ENCODE measurements at places on chromosomes 7 and 10. TPM values are rescaled to one million over a fixed set of nuclear protein-coding genes. Genes with fewer than 3 reads are reported as not detected.

The LRRD1 gene
- polyA plus RNA-seq, result not detected

- H3K4me1 ChIP-seq, result peaks cover 65% of the 10 kb centered on the region
- H3K27me3 ChIP-seq, result no peaks in the 10 kb centered on the region
- no peaks in the 10 kb centered on the region for H3K36me3 ChIP-seq
- peak overlapping the region; percentile 8 for H3K27ac ChIP-seq
- DNase-seq, result no peak
These were observed 194.8 kb downstream of the CELF2 start for GRCh38 chr10:11212288-11213085.

DNA sequence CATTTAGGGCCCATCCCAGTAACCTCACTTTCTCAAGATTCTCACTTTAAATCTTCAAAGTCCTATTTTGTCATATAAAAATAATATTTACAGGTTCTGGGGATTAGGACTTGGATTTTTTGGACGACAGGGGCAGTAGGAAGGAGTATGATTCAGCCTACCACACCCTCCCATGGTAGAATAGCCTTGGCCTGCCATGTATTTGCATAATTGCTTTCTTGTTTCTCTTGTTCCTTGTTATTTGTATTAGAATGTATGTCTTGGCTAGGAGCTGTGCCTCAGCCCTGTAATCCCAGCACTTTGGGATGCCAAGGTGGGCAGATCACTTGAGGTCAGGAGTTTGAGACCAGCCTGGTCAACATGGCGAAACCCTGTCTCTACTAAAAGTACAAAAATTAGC lies 92.5 kb downstream of the ELAPOR2 start:
- no peak overlapping the region for H3K27ac ChIP-seq
- no peak overlapping the region for H3K4me3 ChIP-seq
- no peaks in the 10 kb centered on the region for H3K4me1 ChIP-seq
- H3K36me3 ChIP-seq, result no peaks in the 10 kb centered on the region
- no peaks in the 10 kb centered on the region for H3K27me3 ChIP-seq

- no peaks in the 10 kb centered on the region for H3K36me3 ChIP-seq
- H3K4me1 ChIP-seq, result no peaks in the 10 kb centered on the region
These were observed 110.5 kb downstream of the VWC2 start for GRCh38 chr7:49883933-49884332.

The MYOZ1 gene
- polyA plus RNA-seq, result 0.54 TPM

DNA sequence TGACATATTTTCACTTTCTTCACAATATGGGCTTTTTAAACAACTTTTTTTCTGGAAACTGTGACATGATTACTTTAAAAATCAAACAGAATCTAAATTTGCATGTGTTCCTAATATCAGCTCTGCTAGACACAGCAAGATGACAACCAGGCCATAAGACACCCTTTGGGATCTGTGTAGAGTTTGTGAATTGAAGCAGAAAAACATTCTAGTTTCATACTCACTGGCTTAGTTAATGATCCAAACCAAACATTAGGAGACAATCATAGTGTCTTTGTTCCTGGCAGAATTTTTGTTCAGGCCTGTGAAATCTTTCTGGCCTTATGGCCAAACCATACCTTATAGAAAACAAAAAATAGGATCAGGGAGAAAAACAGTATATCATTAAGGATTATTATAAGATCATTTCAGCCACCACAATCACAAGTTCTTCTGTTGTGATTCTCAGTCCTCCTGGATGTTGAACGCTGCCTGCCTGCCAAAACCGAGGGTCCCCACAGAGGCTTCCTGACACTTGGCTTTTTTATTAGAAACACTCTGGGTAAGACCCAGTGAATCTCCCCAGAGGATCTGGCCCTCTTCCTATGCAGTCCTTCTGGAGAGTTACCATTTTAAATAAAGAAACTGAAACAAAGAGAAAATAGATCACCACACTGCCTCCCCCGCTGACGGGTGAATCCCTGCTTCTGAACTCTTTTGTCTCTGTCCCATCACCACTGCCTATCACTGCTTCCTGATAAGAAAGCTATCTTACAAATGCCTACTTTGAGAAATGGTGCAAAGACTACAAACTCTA lies 79.2 kb upstream of the PPP1R3C start:
- no peak for DNase-seq
- no peak overlapping the region for H3K27ac ChIP-seq
- H3K27me3 ChIP-seq, result no peaks in the 10 kb centered on the region
- no peak overlapping the region for H3K4me3 ChIP-seq

The GATA3 gene
- polyA plus RNA-seq, result 1.2 TPM

The CRCP gene
- polyA plus RNA-seq, result 16.2 TPM

DNA sequence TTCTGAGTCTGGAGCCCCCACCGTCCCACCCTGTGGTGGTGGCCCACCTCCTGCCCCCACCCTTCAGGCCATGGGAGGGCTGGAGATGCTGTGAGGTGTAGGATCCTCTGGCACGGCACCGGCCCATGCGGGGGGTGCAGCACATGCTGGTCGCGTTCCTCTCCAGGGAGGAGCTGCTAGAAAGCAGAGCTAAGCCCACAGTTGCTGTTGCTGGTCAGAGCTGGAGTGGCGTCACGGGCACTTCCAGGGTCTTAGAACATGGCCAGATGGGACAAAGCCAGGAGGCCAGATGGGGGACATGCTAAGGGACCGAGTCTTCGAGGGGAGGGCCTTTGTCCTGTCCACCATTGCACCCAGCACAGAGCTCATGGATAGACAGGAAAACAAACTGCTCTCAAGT lies 21.6 kb downstream of the AGAP3 start:
- peaks cover 8% of the 10 kb centered on the region for H3K4me1 ChIP-seq
- H3K4me3 ChIP-seq, result no peak overlapping the region
- DNase-seq, result no peak
- no peaks in the 10 kb centered on the region for H3K27me3 ChIP-seq

GRCh38 chr7:74462707-74463100 lies 9.0 kb downstream of the GTF2IRD1 start:
- H3K27me3 ChIP-seq, result no peaks in the 10 kb centered on the region
- H3K36me3 ChIP-seq, result no peaks in the 10 kb centered on the region
- DNase-seq, result no peak
- H3K4me3 ChIP-seq, result no peak overlapping the region

GRCh38 chr10:34644224-34644623 lies 170.9 kb downstream of the PARD3 start:
- no peak overlapping the region for H3K4me3 ChIP-seq
- H3K27ac ChIP-seq, result no peak overlapping the region
- no peaks in the 10 kb centered on the region for H3K36me3 ChIP-seq

GRCh38 chr10:98957801-98958200 lies 277.9 kb downstream of the HPSE2 start:
- no peak for DNase-seq
- no peaks in the 10 kb centered on the region for H3K36me3 ChIP-seq
- no peaks in the 10 kb centered on the region for H3K4me1 ChIP-seq
- no peaks in the 10 kb centered on the region for H3K27me3 ChIP-seq

All from heart right ventricle (tissue), 16 donors.